KG1 (cell line): ENCODE measurements at places on chromosomes 5 and 9.

DNA sequence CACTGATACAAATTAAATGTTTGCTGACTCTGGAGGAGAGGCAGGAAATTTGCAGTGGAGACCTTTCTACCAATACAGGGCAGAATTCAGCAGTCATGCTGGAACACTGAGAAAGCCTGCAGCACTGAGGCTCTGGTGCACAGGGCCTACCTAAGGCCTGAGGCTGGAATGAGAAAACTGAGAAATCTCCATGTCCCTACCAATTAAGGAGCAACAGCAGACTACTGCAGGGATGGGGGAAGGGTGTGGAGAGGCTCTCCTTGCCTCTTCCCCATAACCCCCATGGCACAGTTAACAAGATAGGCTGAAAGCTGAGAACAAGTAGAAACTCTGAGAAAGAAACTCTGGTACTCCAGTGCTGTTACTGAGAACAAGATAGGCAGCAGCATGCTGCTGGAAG is 10.5 kb downstream of the FBXO4 start:
- DNase-seq, result no peak

DNA sequence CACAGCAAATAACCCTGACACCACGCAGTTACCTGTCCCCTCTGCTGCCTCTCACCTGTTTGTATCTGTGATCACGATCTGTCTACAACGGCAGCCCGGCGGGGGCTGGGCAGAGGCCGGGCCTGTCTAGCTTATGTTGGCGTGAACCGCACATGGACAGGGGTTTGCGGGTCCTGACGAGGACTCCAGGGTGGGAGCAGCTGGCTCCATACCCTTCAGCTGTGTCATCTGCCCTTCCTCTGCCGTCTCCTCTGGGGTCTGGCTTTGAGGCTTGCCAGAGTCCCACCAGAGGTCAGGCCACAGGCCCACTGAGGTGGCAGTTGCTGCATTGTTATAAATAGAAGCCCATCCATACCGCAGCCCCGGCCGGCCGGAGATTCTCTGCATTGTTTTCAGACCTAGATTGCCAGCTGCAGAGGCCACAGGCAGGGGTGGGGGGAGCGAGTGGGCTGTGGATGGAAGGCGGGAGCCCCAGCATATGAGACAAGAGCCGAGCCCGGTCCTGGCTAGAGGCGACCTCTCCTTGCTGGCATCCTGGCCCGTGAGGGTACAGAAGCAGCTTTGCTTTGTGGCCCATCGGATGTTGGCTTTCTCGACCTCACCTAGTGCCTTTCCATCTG is 37.8 kb downstream of the FAM78A start:
- no peak for DNase-seq

DNA sequence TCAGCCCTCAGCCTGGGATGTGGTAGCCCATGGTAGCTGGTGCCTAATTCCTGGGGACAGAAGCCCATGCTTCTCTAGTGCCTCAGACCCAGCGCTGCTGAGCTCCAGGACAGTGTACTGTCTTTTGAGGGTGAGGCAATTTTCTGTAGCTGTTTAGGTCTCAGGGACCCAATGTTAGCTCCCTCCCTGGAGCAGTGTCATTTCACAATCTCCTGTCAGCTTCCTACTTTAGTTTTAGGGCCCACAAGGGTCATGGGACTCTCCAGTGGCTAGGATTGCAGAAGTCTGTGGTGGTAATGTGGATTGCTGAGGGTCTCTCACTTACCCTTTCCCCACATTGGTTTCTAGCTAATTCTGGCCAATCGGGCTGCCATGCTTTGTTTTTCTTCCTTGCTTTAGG is 67.7 kb upstream of the CCL21 start:
- DNase-seq, result no peak

- DNase-seq, result no peak
These were observed 26.7 kb downstream of the SH3TC2 start for GRCh38 chr5:149036168-149036567.

DNA sequence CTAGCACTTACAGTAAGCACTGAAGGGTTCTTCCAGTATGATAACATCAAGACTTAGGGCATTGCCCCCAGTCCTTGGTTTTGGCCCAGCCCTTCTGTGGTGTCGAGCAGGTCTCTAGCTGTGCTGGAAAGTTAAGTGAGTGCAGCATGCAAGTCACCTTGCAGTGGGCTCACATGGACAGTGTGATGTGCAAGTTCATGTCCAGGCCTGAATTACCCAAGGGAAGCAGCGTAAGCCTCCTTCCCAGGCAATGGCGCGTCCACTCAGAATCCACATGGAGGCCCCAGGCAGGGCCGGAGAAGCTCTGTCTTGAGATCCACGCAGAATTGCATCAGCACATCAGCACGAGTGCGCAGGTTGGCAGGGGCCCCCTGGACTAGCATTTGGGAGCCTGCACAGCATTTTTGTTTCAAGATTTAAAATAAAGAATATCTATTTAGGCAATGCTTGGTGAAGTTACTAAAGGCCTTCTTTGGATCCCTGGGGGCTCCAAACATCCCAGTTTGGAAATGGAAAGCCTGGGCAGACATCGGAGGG is 108.4 kb upstream of the ALDH1B1 start:
- DNase-seq, result no peak
